Natural killer cell (primary cell): ENCODE measurements at places on chromosomes 12 and 14. TPM values are rescaled to one million over a fixed set of nuclear protein-coding genes. Genes with fewer than 3 reads are reported as not detected.

GRCh38 chr14:70643967-70644366 is 2.3 kb downstream of the TTC9 start:
- DNase-seq, result no peak

GRCh38 chr14:98951031-98951430 is 321.0 kb downstream of the BCL11B start:
- no peak for DNase-seq

GRCh38 chr14:58702441-58703160 is 64.8 kb downstream of the DACT1 start:
- no peak for DNase-seq

GRCh38 chr12:69254046-69254445 is 14.7 kb downstream of the CPSF6 start:
- no peak for DNase-seq

DNA sequence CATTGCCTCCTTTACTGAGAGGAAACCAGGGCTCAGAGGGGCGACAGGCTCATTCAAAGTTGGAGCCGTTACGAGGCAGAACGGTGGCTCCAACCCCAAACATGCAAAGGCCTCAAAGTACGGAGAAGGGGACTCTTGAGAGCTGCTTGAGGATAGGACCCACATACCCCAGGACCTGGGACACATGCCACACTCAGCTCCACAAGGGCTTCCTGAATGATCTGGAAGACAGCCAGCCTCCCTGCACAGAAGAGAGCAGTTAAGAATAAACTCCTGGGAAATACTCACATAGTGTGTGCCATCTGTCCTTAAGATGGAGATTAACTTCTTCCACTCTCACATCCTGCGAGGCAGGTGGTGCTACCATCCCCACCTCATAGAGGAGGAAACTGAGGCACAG is 26.6 kb upstream of the NXPH4 start:
- DNase-seq, result no peak

DNA sequence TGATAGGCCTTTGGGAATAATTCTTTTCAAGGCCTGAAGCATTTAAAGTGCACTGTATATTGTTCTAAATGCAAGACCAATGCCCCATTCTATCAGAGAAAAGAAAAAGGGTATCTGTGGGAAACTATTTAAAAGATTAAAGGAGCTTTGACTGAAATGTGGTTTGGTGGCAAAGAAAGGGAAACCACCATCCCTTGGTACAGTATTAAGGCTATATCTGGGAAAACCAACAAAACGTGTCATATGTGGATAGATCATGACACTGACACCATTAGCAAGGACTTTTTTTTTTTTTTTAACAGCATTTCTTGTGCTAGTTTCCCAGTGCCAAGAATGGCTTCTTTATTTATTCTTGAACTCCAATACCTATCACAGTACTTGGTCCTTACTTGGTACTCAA is 890.7 kb downstream of the DIO2 start:
- no peak for DNase-seq

- DNase-seq, result no peak
Observed at GRCh38 chr14:77007183-77007974, 21.1 kb downstream of the IRF2BPL start.

- DNase-seq, result no peak
Observed at GRCh38 chr14:69637503-69638031, 26.2 kb downstream of the SUSD6 start.

- no peak for DNase-seq
Observed at GRCh38 chr14:67492538-67492937, 4.0 kb upstream of the TMEM229B start.

DNA sequence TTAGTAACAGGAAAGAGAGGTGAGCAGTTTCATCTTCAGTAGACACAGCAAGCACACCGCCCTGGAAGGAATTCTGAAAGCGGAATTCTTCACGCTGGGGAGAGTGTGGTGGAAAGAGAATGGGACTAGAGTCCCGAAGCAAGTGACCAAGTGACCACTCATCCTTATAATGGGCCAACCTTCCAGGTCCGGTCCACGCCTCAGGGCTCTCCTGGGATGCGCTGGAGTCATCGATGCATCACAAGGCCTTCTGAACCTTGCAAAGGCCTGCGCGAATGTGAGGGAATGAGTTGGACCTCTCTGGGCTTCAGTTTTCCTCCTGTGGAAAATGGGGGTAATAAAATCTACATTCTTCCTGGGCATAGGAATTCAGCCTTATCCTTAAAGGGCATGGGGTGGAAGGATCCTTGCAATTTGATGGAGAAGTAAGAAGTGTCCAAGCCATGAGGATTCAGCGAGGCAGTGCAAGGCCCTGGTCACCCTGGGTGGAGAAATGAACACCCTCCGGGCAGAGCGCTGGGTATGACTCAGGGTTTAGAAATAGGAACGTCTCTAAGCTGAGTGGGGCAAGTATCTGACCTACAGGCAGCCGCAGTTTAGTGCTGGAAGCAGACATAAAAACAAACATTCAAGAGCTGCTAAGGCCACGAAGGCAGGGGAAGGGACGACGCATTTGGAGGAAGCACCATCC is 97.7 kb downstream of the SETD3 start:
- no peak for DNase-seq

DNA sequence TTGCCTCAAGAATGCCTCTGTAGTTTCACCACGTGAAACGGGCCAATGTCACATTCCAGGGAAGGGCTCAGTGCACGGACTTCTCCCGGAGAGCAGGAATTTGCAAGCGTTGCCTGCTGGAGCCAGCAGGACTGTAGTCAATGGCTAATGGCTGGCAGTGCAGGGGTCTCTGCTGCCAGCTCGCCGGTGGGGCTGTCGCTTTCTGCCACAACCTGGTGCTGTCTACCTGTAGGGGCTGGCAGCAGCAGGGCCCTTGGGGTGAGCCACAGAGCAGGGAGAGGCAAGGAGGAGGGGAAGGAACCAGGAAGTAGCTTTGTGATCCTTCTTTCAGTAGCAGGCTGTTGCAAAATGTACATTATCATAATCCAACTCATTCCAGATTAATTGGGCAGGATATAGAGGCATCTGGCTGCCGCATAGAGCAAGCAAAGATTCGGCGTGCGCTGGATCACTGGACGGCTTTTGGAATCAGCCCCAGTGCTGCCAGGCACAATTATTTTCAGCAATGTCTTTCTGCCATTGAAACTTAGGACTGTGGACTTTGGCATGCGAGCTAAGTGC is 114.1 kb downstream of the PAPOLA start:
- DNase-seq, result no peak

DNA sequence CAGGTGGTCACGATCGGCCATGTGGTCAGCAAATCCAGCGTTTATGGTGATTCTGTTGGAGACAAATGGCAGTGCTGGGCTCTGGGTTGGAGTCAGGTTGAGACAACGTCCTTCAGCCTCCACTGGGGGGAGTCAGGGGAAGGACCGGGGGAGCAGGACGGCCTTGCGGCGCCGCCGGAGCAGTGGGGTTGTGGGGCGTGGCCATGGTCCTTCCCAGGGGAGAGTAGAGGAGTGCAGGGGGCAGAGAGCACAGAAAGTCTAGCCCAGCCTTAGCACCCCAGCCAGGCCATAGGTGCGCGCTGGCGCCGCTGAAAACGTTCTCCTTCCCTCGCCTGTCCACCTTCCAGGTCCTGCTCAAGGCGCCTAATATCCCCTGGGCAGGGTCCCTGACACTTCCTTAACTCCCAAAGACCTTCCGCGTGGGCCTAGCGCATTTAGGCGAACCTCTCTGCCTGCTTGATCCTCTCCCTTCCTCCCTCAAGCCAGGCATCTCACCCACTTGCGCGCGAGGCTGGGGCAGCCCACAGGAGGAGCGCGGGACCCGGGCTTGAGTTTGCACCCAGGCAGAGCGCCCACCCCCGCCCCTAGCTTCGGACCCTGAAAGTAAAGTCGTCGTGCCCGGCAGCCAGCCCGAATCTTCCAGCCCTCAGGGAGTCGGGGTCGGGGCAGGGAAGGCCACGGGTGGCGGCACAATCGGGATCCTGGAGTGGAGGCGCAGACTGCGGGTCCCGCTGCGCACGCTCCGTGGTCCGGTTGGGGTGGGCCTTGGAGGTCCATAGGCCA is 3.1 kb upstream of the KIF26A start:
- no peak for DNase-seq

- no peak for DNase-seq
Observed at GRCh38 chr14:91352053-91352452, 65.6 kb downstream of the CCDC88C start.

- no peak for DNase-seq
Observed at GRCh38 chr12:53332744-53333143, 3.4 kb downstream of the SP7 start.

- DNase-seq, result no peak
Observed at GRCh38 chr12:130868412-130868811, 3.5 kb upstream of the RAN start.

- no peak for DNase-seq
Observed at GRCh38 chr12:128974881-128975280, 121.6 kb downstream of the GLT1D1 start.

- no peak for DNase-seq
Observed at GRCh38 chr12:6310771-6311610, 509 bp downstream of the PLEKHG6 start.

DNA sequence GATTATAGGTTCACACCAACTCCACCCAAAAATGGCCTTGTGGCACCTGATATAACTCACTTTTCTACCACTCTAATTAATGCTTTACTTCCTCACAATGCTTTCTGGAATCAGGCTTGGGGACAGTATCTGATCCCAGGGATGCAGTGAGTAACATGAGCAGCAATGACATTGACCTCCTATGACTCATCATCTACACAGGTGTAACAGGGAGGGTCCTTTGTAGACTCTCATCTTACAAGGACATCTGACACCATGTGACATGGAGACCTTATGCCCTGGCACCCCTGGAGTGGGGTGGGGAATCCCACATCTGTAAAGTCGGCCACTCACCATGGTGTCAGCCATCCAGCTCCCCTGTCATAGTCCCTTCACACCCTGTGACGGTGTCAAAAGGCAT is 586.4 kb downstream of the MED13L start:
- DNase-seq, result no peak

DNA sequence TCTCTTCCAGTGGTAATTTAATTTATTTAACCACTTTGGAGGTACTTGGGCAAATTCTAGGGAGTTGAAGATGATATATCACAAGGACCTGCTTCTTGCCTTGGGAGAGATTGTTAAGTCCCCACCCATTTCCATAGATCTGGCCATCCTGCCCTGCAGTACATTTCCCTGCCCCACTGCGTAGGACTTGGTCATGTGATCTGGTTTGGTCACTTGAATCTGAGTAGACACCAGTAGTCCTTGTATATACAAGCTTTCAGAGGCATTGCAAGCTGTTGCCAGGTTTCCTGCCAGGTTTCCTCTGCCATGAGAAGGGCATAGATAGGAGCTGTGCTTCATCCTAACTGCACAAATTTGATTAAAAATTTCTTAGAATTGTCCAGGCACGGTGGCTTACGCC is 200.0 kb downstream of the ADAMTS20 start:
- DNase-seq, result no peak

GRCh38 chr12:16184681-16185080 is 92.8 kb downstream of the SLC15A5 start:
- no peak for DNase-seq

DNA sequence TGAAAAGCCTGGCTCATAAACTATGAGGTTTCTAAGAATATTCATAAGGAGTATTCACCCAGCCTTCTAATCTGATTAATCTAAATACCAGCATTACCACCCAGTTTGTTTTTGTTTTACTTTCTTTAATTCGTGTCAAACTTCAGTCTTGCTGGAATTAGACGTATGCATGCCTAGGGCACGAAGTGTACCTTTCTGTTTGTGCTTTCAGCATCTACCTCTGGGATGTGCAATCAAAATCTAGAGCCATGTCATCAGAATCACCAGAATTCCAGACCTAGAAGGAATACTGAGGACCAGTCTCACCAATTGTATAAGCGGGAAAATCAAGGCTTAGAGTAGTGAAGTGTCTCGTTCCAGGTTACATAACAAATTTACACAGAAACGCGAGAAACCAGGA is 57.3 kb downstream of the KITLG start:
- DNase-seq, result no peak

GRCh38 chr14:103997391-103997790 is 55.1 kb upstream of the RD3L start:
- no peak for DNase-seq

- DNase-seq, result no peak
Observed at GRCh38 chr12:38141861-38142260, 174.7 kb upstream of the ALG10B start.

- DNase-seq, result no peak
Observed at GRCh38 chr12:120849765-120850164, 54.4 kb downstream of the SPPL3 start.

Gene TCP11L2
- total RNA-seq, result 68.8 TPM

Gene HCAR1
- total RNA-seq, result not detected

Gene BICDL1
- 29.3 TPM for total RNA-seq

Gene NOC4L
- total RNA-seq, result 21.0 TPM

Gene MYF5
- total RNA-seq, result not detected

Gene RFX4
- not detected for total RNA-seq

Gene PLCZ1
- total RNA-seq, result not detected
